Calu3 (cell line): ENCODE measurements at places on chromosomes 16 and 17. TPM values are rescaled to one million over a fixed set of nuclear protein-coding genes. Genes with fewer than 3 reads are reported as not detected.

DNA sequence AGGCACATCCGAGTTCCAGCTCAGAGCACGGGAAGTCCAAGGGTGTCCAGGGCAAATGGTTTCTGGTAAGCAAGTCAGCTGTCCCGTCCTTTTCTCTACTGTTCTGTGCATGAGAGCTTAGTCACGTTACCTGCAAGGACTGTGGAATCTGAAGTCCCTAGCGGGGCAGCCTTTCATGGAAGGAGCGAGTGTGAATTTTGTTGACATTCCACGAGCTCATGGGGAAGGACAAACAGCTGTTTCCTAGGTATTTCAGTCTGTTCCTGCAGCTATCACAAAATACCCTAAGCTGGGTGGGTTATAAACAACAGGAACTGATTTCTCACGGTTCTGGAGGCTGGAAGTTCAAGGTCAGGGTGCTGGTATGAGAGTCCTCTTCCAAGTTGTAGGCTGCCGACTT is 109.2 kb downstream of the SDR42E1 start:
- H3K27ac ChIP-seq = peak overlapping the region; percentile 52
- no peak overlapping the region for H3K4me3 ChIP-seq
- H3K27me3 ChIP-seq = peaks cover 49% of the 10 kb centered on the region
- peaks cover 29% of the 10 kb centered on the region for H3K4me1 ChIP-seq

GRCh38 chr17:27654136-27654535 is 23.1 kb downstream of the LGALS9 start:
- H3K27ac ChIP-seq = no peak overlapping the region
- H3K4me3 ChIP-seq = no peak overlapping the region
- no peaks in the 10 kb centered on the region for H3K4me1 ChIP-seq
- DNase-seq = no peak
- no peaks in the 10 kb centered on the region for H3K36me3 ChIP-seq
- H3K27me3 ChIP-seq = peaks cover 34% of the 10 kb centered on the region

GRCh38 chr17:65920996-65921395 is 270.9 kb downstream of the CEP112 start:
- no peaks in the 10 kb centered on the region for H3K36me3 ChIP-seq
- H3K4me3 ChIP-seq = no peak overlapping the region

GRCh38 chr16:2948807-2949704 is 15.0 kb upstream of the KREMEN2 start:
- no peak overlapping the region for H3K27ac ChIP-seq
- peaks cover 4% of the 10 kb centered on the region for H3K27me3 ChIP-seq
- no peak overlapping the region for H3K4me3 ChIP-seq
- DNase-seq = no peak
- H3K4me1 ChIP-seq = no peaks in the 10 kb centered on the region
- H3K36me3 ChIP-seq = peaks cover 5% of the 10 kb centered on the region

GRCh38 chr17:2995886-2996809 is 67.3 kb downstream of the OR1D5 start:
- H3K4me1 ChIP-seq = no peaks in the 10 kb centered on the region
- DNase-seq = no peak
- H3K27me3 ChIP-seq = no peaks in the 10 kb centered on the region
- H3K4me3 ChIP-seq = no peak overlapping the region
- H3K27ac ChIP-seq = no peak overlapping the region
- peaks cover 28% of the 10 kb centered on the region for H3K36me3 ChIP-seq

Gene FASN
- total RNA-seq = 346 and 372 TPM in 2 replicates

DNA sequence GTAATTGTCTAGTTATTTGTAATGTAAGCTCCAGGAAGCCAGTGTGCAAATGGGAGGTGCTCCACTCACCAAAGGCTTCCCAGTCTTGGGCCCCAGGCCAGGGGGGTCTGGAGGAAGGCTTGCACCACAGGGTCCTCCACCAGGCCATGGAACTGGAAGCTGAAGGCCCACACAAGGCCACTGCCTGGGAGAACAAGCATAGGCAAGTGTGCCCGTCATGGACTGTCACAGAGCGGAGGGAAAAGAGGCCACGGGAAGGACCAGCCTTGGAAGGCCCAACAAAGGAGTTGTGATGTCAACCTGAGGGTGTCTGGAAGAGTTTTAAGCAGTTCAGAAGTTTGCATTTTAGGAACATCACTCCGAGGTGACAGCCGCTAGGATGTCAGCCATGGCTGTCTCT is 3.0 kb upstream of the SRRM2 start:
- H3K36me3 ChIP-seq = peaks cover 41% of the 10 kb centered on the region
- no peak overlapping the region for H3K4me3 ChIP-seq
- no peak overlapping the region for H3K27ac ChIP-seq
- peaks cover 8% of the 10 kb centered on the region for H3K27me3 ChIP-seq

Gene RND2
- total RNA-seq = 0.15 and 0.40 TPM in 2 replicates

Gene TMEM235
- not detected in 2 replicates for total RNA-seq

DNA sequence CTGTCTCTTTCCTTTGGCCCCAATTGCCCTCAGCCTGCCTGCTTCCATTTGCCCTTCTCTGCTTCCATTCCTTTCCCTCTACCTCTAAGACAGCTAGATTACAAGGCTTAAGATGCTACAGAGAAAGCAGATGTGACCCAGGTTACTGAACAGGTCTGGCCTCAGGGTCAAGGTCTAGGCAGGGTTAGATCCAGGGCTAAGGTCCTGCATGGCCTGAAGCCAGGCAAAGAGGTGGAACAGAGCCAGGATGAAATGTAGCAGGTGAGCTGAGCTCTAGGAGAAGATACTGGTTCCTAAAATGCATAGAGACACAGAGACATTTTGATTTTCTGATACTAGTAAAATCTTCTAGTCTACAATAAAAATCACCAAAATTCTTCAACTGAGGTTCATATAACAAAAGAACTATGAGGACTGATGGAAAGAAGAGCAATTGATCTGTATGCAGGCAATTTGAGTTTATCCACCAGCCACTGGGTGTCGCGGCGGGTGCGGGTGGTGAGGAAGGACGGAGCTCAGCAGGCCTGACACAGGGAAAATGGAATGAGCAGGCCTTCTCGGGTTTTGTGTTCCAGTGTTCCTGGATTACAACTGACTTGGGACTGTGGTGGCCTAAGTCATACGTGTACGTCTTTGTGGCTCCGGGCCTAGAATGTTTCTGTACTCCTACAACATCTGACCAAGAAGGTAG is 95.9 kb downstream of the MYH10 start:
- no peaks in the 10 kb centered on the region for H3K4me1 ChIP-seq
- H3K27me3 ChIP-seq = no peaks in the 10 kb centered on the region
- no peak overlapping the region for H3K27ac ChIP-seq
- no peak overlapping the region for H3K4me3 ChIP-seq

- H3K4me3 ChIP-seq = peak overlapping the region; percentile 86
- peaks cover 99% of the 10 kb centered on the region for H3K36me3 ChIP-seq
- H3K27me3 ChIP-seq = no peaks in the 10 kb centered on the region
- H3K4me1 ChIP-seq = peaks cover 32% of the 10 kb centered on the region
- no peak overlapping the region for H3K27ac ChIP-seq
Measured at GRCh38 chr17:64503341-64503740, 2.7 kb downstream of the DDX5 start.

DNA sequence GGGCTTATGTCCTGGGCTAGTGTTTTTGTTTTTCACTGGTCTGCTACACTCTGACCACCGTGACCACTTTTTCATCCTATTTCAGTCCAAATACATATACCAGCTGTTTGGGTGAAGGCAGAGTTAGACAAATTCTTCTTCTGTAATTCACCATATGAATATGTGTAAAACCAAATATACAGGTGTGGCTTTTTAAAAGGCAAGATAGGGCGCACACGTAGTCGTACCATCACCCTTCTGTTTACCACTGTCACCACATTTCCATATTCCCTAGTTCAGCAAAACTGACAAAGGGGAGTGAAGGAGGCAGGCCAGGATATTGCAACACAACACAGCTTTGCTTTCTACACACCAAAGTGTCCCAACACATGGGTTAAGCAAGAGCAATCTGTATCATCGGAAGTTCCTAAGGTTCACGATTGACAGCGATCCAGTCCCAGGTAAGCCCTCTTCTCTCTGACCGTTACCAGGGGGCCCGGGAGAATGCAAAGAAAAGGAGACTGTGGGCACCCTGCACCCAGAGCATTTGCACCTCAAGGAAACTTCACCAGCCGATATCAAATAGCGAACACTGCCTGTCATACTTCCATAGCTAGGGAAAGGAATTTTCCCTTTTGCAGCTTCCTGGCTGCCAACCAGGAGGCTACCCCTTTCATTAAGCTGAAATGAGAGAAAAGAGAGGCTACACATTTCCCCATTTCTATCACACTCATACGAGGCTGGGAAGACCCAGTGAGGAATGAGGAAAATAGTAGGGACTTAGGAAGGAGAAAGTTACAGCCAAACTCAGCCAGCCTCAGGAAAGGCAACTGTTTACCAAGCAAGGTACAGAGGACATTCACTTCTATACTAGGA is 23.1 kb downstream of the CREBBP start:
- DNase-seq = no peak
- H3K36me3 ChIP-seq = no peaks in the 10 kb centered on the region
- H3K27ac ChIP-seq = no peak overlapping the region
- H3K4me3 ChIP-seq = no peak overlapping the region

GRCh38 chr17:73968680-73969079 is 234.8 kb upstream of the RPL38 start:
- H3K4me1 ChIP-seq = no peaks in the 10 kb centered on the region
- no peaks in the 10 kb centered on the region for H3K36me3 ChIP-seq

DNA sequence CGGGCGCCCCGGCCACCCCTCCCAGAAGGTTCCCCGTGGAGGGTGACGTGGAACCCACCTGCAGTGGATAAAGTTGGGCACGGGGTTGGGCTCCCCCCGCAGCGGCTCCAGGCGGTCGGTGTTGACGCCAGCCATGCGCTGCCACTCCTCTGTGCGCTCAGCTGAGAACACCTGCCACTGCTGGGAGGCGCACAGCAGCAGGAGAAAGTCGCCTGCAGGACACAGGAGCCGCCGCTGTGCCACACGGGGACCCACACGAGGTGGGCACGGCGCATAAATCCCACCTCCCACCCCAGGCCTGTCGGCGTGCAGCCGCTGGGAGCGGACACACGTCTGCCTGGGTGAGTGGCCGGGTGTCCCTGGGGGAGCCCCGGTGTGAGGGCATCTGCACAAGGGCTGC is 20.7 kb downstream of the CTU2 start:
- no peak overlapping the region for H3K27ac ChIP-seq
- DNase-seq = no peak
- no peaks in the 10 kb centered on the region for H3K27me3 ChIP-seq
- H3K4me3 ChIP-seq = no peak overlapping the region

- peak overlapping the region; percentile 44 for H3K27ac ChIP-seq
- H3K27me3 ChIP-seq = peaks cover 49% of the 10 kb centered on the region
- H3K4me3 ChIP-seq = no peak overlapping the region
- H3K36me3 ChIP-seq = no peaks in the 10 kb centered on the region
- peak; percentile 6 for DNase-seq
Measured at GRCh38 chr17:33667052-33667509, 374.0 kb upstream of the ASIC2 start.

- H3K4me3 ChIP-seq = no peak overlapping the region
- no peaks in the 10 kb centered on the region for H3K4me1 ChIP-seq
- H3K27me3 ChIP-seq = no peaks in the 10 kb centered on the region
Measured at GRCh38 chr16:65196420-65197075, 74.7 kb upstream of the CDH11 start.

GRCh38 chr16:528111-529011 is 849 bp downstream of the CAPN15 start:
- H3K27me3 ChIP-seq = no peaks in the 10 kb centered on the region
- peaks cover 69% of the 10 kb centered on the region for H3K36me3 ChIP-seq
- peak; percentile 60 for DNase-seq
- peaks cover 39% of the 10 kb centered on the region for H3K4me1 ChIP-seq
- peak overlapping the region; percentile 85 for H3K27ac ChIP-seq
- H3K4me3 ChIP-seq = peak overlapping the region; percentile 92

Gene KRTAP2-1
- not detected in 2 replicates for total RNA-seq

DNA sequence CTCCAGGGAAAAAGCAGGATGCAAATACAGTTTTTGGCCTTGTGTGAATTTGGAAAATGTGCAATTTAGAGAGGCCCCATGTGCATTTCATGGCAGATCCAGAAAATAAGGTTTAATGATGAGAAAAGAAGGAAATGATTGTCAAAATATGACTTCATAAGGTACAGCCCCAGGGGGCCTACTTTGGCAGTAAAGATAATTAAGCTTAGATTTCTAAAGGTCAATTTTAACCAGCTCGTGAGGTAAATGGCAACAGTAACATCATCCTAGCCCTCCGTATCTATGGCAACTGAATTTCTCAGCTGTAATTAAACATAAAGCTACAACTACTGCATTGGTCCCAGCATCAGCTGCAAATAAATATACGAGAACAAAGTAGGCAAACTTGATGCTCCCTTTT is 30.0 kb upstream of the PRSS54 start:
- H3K36me3 ChIP-seq = no peaks in the 10 kb centered on the region
- no peaks in the 10 kb centered on the region for H3K4me1 ChIP-seq
- peaks cover 55% of the 10 kb centered on the region for H3K27me3 ChIP-seq

DNA sequence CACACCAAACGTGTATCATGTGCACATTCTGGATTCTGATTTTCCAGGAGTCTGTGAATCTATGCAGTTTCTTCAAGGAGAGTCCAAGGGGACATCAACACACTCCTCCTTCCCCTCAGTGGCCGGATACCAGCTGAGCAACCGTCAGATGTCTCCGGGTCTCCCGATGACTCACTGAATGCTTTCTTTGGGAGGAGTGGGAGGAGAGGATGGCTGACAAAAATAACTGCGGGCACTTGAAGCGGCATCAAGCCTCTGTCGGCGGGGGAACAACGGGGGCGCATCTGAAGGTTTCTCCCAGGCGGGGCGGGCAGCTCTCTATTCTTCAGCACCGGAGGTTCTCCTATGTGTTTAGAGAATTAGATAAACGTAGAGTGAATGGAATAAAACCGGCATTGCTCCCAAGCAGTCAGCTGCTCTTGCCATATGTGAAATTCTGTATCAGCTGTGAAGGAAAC is 24.6 kb upstream of the LRRC75A start:
- H3K4me1 ChIP-seq = peaks cover 22% of the 10 kb centered on the region
- H3K27ac ChIP-seq = no peak overlapping the region

- no peak overlapping the region for H3K4me3 ChIP-seq
- H3K36me3 ChIP-seq = no peaks in the 10 kb centered on the region
- H3K27me3 ChIP-seq = peaks cover 45% of the 10 kb centered on the region
- H3K4me1 ChIP-seq = no peaks in the 10 kb centered on the region
- H3K27ac ChIP-seq = no peak overlapping the region
- no peak for DNase-seq
Measured at GRCh38 chr16:88292007-88292970, 90.5 kb upstream of the ZNF469 start.

DNA sequence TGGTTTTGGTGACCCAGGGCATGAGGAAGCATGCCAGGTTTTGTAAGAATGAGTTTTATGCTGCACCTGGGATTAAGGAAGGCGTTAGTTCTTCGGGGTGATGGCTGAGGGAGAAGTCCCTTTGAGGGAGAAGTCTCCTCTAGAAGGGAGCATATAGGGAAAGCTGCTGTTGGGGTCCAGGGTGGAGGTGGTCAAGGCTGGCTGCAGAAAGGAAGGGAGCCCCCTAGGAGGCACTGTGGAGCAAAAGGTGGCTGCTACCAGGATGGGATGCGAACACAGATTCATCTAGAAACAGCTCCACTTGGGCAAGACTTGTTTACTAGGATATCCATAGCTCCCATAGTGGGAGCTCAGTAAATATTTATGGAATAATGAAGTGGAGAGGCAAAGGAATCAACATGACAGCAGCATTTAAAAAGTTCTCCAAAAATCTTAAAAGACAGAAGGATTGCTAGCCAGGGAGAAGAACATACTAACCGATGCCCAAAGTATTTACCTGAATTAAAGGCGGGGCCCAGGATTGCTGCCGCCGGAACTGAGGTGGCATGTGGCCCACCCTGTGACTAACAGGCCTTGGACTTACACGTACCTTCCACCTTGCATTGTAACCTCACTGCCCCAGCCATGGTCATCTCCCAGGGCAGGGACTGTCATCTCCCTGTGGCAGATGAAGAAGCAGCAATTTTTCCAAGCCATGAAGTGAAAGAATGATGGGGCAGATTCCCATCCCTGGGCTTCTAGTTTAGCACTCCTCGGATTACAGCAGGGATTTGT is 7.1 kb upstream of the LPCAT2 start:
- no peak overlapping the region for H3K4me3 ChIP-seq
- H3K36me3 ChIP-seq = no peaks in the 10 kb centered on the region
- no peaks in the 10 kb centered on the region for H3K27me3 ChIP-seq
- peaks cover 43% of the 10 kb centered on the region for H3K4me1 ChIP-seq

Gene ZPBP2
- total RNA-seq = not detected in 2 replicates
